Activated T-cell treated with anti-CD3 and anti-CD28 coated beads for 1 hour (primary cell): ENCODE measurements at places on chromosomes 2 and 18.

- DNase-seq: no peak
These were observed 38.5 kb downstream of the ACKR3 start for GRCh38 chr2:236608188-236608525.

DNA sequence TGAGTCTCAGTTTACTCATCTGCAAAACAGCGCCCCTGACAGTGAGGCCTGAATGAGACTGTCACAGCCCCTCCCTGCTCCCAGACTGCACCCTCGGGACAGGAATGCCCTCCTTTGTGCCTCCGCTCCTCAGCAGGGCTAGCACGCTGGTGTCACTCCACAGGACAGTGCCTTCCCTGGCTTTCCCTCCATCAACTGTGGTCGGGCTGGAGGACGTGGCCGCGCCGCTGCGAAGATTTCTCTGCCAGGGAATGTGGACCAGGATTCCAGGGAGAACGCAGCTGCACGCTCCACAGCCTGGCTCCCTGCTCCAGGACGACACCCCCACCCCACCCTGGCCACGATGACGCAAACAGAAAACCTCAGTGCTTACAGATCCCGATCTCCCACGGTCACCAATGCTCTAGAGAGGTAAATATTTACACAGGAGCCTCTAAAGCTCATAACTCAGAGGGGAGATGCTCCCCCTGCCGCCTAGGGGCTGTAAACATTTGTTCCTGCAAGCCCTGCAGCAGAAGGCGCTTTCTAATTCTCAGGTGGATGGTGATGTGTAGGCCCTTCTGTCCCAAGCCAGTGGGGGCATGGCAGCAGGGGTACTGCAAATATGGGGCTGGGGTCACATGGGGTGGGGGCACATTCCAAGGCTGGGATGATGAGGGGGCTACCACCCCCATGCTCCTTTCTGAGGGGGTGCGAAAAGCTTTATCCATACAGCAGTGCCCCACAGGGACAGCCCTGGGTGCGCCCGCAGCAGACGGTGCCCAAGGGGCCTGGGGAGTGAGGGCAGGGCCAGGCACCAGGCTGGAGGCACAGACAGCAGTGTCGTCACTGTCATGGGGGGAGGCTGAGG, 12.4 kb downstream of the HS6ST1 start:
- no peak for DNase-seq

- DNase-seq: no peak
These were observed 294.2 kb upstream of the HNMT start for GRCh38 chr2:137670111-137670510.

DNA sequence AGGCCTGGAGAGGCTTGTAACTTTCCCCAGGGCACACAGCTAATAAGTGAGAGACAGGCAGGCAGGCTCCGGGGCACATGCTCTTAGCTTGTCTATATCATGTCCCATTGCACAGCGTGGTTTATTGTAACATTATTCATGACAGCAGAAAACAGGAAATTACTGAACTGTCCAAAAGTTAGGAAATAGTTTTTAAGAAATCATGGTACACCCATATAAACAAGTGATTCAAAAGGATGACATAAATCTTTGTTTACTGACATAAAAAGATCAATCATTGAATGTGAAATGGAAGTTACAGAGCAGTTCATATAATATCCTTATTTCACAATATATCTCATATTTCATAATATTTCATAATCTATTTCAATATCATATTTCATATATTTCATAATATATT, 34.3 kb upstream of the TXNDC2 start:
- no peak for DNase-seq
